ENCODE measurements at places on chromosomes 1 and 21.

DNA sequence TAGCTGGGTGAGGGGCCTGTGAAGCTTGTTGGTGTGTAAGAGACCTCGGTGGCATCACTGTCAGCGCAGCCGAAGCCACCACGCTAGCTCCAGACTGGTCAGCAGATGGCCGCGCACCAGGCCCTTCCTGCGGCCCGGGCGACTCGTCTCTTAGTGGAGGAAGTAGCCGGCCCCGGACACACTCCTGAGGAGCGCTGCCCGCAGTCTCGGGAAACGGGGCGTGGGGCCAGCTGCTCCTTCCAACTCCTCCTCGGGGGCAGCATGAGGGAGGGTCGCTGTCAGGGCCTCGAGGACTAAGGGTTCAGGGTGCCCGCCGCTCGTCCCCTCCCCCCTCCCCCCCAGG is 20.4 kb downstream of the H3-3A start:
- peak; percentile 49 for DNase-seq

DNA sequence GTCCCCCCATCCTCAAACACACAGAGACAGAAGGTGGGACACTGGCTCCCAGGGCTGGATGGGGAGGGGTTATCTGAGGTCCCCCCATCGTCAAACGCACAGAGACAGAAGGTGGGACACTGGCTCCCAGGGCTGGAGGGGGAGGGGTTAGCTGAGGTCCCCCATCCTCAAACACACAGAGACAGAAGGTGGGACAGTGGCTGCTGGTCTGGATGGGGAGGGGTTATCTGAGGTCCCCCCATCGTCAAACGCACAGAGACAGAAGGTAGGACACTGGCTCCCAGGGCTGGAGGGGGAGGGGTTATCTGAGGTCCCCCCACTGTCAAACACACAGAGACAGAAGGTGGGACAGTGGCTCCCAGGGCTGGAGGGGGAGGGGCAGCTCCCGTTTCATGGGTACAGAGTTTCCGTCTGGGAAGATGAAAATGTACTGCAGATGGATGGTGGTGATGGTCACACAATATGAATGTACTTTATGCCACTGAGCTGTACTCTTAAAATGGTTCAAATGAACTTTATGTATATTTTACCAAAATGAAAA is 69.2 kb downstream of the SCCPDH start:
- DNase-seq, result no peak

GRCh38 chr1:13784971-13785370 is 85.0 kb downstream of the PRDM2 start:
- no peak for DNase-seq

DNA sequence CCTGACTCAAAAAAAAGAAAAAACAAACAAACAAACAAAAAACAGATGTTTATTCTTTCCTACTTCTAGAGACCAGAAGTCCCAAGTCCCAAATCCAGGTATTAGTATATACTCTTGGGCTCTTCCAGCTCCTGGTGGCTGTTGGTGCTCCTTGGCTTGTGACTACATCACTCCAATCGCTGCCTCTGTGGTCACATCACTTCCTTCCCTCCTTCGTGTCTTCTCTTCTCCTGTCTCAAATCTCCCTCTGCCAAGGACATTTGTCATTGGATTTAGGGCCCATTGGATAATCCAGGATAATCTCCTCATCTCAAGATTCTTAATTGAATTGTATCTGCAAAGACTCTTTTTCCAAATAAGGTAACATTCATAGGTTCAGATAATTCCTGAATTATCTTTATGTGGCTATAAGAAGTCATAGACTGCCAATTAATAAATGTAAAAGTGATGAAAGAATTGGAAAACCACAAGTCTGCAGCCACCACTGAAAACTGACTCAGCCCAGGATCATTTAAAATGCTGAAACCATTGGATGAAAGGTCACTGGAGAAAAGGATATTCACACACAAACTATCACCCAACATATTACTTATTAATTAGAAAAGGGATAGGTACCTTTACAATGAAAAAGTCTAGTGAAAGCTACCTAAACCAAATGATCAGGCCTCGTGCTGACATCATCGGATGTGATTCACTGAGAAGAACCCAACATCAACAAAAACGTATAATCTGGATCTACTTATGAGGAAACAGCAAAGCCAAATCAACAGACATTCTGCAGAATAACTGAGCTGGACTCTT is 67.1 kb downstream of the ZNF281 start:
- DNase-seq, result no peak

GRCh38 chr21:45318146-45318555 is 30.5 kb upstream of the POFUT2 start:
- no peak for DNase-seq

DNA sequence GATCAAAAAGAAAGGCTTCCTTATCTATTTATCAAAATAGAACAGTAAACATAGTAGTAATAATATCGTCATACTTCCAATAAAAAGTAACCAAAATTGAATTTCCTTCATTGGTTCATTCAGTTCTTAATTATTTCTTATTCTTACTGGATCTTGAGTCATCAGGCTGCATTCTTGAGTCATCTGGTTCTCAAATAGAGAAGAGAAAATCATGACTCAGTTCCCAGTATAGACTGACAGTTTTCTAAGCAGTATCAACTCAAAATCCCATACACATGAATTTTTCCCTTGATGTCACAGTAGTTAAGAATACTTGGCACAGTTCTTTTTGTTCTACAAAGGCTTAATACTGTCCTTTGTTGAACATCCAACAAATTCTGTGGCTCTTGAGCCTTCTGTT is 626.9 kb upstream of the ADGRL4 start:
- DNase-seq, result no peak

DNA sequence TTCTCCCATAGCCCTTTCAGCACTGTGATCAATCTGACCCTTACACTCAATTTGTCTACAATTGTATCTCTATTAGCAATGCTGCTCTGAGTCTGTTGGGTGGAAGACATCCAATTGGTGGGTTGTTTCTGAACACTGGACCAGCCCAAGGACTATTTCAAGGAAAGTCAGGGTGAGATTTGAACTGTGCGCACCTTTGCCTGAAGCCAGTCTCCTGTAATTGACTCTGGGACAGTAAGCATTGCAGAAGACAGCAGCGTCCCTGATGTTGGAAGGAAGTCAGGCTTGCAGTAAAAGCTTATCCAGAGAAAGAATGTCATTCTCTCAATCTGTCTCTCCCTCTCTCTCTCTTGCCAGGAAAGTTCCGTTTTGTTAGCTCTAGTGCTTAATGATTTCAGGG is 233.9 kb downstream of the KIF26B start:
- no peak for DNase-seq

All from MM.1S (cell line).